K562 (cell line): ENCODE measurements at places on chromosomes 5 and 9.

DNA sequence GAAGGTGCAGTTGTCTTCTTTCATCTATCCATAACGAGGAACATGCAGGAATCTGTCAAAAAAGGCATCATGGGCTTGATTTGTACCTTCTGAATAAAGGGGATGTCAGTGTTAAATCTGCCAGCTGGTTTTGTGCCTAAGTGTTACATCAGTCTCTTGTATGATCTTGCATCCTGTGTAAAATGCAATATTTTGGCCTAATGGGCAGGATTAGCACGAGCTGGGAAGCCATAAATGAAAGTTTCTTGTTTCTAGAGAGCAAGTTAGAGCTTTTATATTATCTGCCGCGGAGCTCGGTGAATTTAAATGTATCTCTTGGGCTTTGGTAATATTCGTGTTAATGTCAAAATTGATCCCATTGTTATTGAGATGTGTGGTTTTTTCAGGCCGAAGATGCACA is 526.1 kb upstream of the WWC1 start:
- DNase-seq: no peak

DNA sequence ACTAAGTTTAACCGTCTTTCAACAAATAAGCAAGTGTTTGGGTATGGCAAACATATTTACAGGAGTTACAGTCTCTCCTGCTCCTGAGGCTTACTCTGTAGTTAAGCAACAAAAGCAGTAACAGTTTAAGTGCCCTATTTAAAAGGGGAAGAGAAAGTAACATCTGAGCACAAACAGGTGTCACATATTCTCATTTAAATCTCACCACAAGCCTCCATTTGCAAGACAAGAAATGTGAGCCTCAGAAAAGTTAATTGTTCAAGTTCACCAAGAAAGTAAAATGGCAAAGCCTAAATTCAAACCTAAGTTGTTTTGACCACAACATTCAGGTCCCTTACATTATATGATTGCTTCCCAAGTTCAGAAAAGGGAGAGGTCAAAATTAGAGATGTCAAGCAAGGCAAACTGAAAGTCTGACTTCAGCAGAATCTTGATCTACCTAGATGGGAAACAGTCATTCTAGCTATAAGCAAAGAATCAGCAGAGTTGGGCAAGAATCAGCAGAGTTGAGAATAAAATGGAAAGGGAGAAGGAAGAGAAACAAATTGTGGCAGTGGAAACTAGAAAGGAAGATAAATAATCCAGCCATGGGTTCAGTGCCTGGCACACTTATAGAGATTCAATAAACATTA is 93.4 kb downstream of the STRBP start:
- DNase-seq: no peak

DNA sequence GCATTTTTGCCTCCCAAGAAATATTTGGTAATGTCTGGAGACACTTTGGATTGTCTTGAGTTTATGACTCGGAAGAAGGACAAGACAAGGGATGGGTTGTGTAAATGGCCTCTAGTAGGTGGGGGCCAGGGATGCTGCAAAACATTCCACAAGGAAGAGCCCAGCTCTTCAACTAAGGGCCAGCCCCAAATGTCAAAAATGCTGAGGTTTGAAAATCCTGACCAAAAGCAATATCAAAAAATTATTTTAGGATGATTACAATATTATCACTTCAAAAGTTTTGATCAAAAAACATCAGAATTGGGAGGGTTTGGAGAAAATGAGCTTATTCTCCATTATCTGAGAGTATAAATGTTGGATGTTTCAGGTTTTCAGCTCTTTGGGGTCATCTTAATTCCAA is 248.9 kb upstream of the SLC24A2 start:
- no peak for DNase-seq

DNA sequence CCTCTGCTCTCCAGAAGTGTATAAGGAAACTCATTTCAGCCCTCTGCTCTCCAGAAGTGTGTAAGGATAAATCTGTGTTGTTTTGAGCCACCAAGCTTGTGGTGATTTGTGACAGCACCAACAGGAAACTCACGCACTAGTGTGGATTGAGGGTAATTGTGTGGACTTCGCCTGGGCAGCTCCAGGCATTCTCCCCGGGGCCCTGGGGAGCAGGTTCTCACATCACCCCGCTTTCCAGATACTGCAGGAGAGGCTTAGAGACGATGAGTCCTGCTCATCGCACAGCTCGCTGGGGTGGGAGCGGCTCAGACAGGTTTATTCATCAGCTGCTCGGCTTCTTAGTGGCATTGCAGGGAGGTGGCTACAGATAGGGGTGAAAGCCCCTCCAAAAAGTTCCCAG is 38.4 kb upstream of the RNF130 start:
- DNase-seq: no peak

- DNase-seq: peak; percentile 28
These were observed 1.4 kb downstream of the ZSWIM6 start for GRCh38 chr5:61333321-61333953.
